Stimulated activated CD8-positive, alpha-beta memory T cell treated with anti-CD3 and anti-CD28 coated beads, Interleukin-4, amount 100 ng/mL, for 24 hours (primary cell): ENCODE measurements at places on chromosomes 13 and 19.

GRCh38 chr13:95650696-95651095 is 6.2 kb upstream of the DZIP1 start:
- no peak for DNase-seq

GRCh38 chr19:49555600-49556411 is 24.6 kb downstream of the NOSIP start:
- DNase-seq, result no peak

- no peak for DNase-seq
Measured at GRCh38 chr19:15292847-15293582, 39.3 kb downstream of the BRD4 start.

DNA sequence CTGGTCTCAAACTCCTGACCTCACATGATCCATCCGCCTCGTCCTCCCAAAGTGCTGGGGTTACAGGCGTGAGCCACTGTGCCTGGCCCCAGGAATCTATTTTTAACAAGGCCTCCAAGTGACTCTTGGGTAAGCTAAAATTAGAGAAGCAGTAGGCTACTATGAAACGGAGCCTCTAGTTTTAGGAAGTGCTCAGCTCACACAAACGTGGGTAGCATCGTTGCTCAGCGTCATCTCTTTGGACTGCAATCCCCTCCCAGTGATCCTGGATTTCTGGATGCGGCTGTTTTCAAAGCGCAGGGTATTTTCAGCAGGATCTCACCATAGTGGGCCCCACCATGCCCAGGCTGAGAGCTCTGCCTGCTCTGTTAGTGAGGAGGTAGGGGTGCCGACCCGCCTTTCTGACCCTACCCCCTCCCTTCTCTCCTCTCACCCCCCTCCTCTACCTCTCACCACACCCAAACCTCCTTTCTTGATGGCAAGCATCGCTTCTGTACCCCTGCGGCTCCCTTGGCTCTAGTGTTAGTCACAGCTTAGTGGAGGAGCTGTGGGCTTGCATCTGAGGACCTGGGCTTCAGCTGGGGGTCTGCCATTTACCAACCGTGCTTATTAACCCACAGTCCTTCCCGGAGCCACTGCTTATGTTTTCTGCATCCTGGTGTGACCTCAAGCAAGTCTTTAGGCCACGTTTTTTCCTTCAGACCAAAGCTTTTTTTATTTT is 34.2 kb downstream of the GJA3 start:
- no peak for DNase-seq

- DNase-seq, result no peak
Measured at GRCh38 chr19:47102346-47103060, 11.1 kb downstream of the ZC3H4 start.

DNA sequence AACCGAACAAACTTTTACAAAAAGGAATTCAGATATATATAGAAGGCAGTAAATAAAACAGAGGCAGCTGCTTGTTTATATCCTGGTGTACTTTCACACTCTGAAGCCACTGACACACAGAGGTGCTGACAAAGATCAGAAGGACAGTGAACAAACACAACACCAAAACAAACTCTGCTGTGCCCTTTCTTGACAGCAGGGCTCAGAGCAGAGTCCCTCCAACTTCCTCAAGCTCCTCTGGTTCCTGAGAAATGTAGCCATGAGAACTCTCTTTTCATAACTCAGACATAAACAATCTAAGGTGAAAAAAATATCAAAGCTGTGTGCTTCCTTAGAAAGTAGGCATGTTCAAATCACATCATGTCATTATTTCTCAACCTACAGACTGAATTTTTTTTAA is 1052.8 kb upstream of the SPRY2 start:
- no peak for DNase-seq

GRCh38 chr13:40772765-40773473 is 1.9 kb upstream of the MRPS31 start:
- DNase-seq, result no peak

- no peak for DNase-seq
Measured at GRCh38 chr19:10238172-10238783, 7.1 kb upstream of the S1PR2 start.
